ENCODE measurements at places on chromosomes 2 and 18.
A peak's percentile ranks its signal among the peaks of the same experiment; 100 is the strongest.

GRCh38 chr2:68901199-68901514 lies 30.0 kb upstream of the BMP10 start:
- DNase-seq = no peak

GRCh38 chr2:240567872-240568677 lies at the start of gene RNPEPL1:
Gene RNPEPL1 (plus strand): TSS chr2:240568484. CDS start chr2:240568587, 103 bp downstream.
- peak; percentile 55 for DNase-seq

GRCh38 chr18:44502790-44503189 lies 177.9 kb upstream of the SETBP1 start:
- DNase-seq = no peak

- no peak for DNase-seq
Measured at GRCh38 chr2:190713471-190713870, 64.6 kb downstream of the NAB1 start.

GRCh38 chr2:229089776-229090175 lies 181.3 kb downstream of the PID1 start:
- no peak for DNase-seq

GRCh38 chr2:46510598-46511177 lies 31.3 kb downstream of the TMEM247 start:
- no peak for DNase-seq

DNA sequence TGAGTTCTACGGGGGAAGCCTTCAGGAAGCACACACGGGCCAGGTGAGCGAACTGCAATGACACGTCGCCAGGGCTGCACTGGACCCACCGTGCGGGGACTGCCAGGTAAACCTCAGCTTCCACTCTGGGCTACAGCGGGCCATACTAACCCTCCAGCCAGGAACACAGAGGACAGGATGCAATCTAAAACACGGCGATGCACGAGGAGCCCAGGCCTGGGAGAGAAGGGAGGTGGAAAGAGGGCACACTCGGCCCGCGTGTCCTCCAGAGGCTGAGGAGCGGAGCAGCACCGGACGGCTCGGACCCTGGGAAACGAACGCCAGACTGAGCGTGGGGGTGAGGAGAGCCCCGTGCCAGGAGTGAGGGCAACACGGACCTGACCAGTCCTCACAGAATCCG lies 69.3 kb downstream of the HDAC4 start:
- no peak for DNase-seq

GRCh38 chr18:3286159-3286558 lies 24.2 kb downstream of the MYL12B start:
- no peak for DNase-seq

DNA sequence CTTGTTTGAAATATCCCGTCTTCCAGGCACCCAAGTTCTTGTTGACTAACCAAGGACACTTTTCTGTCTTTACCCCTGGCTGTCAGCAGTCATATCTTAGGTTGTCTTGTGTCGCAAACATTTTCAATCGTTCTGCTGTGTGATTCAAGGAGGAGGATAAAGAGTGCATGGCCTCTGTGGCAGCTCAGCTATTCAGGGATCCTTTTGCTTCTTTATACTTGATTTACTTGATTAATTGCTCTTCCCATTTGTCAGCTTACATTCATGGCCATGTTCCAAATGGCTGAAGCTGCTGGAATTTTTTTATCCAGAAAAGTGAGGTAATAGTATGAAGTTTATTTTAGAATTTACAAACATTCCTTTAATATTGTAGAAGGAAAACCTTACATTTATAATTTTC lies 97.3 kb upstream of the FZD5 start:
- DNase-seq = no peak
